ENCODE measurements at places on chromosomes 4 and X. TPM values are rescaled to one million over a fixed set of nuclear protein-coding genes. Genes with fewer than 3 reads are reported as not detected.

DNA sequence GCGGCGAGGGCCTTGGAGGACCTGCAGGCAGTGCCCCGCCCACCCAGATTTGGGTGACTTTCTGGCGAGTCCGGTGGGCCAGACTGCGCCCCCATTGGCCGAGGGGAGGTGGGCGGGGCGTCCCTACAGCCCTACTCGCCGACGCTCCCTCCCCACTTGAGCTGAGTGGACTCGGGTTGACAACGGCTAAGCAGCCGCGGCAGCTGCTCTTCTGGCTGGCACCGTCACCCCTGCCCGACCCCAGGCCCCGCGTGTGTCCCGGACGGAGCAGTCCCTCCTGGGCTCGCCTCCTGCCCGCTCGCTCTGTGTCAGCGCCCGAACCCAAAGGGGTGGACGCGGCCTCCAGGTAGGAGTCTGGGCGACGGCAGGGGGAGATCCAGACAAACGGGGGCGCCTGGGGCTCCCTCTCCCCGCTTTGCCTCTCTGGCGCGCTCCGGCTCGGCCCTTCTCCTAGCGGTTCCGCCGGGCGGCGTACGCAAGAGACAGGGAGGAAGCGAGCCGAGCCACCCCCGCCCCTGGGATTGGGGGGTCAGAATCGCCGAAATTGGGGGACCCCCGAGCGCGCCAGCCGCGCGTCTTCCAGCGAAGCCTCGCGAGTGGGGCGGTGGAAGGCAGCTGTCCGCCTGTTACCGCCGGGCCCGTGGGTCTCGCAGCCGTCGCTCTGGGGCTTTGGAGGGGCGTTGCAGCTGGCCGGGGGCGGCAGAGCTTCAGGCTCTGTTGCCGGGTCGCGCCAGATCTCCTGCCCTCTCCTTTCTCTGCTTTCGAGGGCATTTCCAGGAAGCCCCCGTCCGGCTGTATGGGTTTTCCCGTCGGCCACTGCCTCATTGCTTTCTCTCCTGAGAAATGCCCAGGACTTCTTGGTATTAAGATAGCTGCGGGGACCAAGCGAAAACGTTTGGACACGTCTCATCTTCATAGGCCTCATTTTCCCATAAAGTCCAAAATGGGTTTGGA lies 46.3 kb downstream of the STARD8 start:
- no peaks in the 10 kb centered on the region for H3K36me3 ChIP-seq
- H3K4me1 ChIP-seq = peaks cover 3% of the 10 kb centered on the region
- H3K27ac ChIP-seq = no peak overlapping the region
- peaks cover 20% of the 10 kb centered on the region for H3K27me3 ChIP-seq

DNA sequence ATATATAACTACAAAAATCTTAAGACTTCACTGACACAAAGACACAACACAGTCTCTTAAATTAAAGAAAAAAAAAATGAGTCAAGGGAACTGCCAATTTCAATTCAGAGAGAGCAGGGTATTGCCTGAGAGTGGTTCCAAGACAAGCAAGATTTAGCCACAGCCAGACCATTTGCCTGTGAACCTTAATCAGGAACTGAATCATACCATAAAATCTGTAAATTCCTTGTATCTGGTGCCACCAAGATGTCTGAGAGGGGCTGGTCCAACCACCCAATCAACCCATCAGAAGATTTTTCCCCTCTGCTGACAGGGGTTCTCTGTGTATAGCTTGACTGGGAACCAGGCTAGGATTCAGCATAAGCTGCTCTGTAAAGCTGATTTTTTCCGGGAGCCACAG lies 159.2 kb downstream of the CPEB2 start:
- H3K27ac ChIP-seq = no peak overlapping the region
- peaks cover 18% of the 10 kb centered on the region for H3K27me3 ChIP-seq

GRCh38 chr4:169025184-169025583 lies 15.1 kb upstream of the CBR4 start:
- no peak overlapping the region for H3K27ac ChIP-seq
- H3K36me3 ChIP-seq = no peaks in the 10 kb centered on the region
- H3K4me1 ChIP-seq = no peaks in the 10 kb centered on the region
- H3K4me3 ChIP-seq = no peak overlapping the region
- H3K27me3 ChIP-seq = peaks cover 7% of the 10 kb centered on the region

DNA sequence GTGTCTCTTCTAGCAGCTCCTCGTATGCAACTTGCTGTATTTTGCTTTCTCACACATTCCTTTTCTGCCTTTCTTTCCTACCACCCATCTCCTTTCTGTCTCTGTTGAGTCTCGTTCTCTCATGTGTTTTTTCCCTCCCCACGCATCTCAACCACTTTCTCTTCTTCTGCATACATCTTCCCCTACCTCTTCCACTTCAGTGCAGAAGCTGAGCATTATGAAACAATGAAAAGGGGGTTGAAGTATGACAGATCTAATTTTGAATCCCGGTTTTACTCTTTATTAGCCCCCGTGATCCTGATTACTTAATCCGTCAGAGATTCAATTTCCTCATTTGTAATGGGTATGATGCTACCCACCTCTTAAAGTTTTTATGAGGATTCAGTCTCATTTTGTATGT lies 7.3 kb downstream of the FAM241A start:
- peak overlapping the region; percentile 80 for H3K27ac ChIP-seq
- peaks cover 2% of the 10 kb centered on the region for H3K36me3 ChIP-seq
- peaks cover 59% of the 10 kb centered on the region for H3K4me1 ChIP-seq

- no peaks in the 10 kb centered on the region for H3K27me3 ChIP-seq
- H3K4me1 ChIP-seq = no peaks in the 10 kb centered on the region
- H3K36me3 ChIP-seq = no peaks in the 10 kb centered on the region
- no peak for DNase-seq
- no peak overlapping the region for H3K27ac ChIP-seq
- no peak overlapping the region for H3K4me3 ChIP-seq
Observed at GRCh38 chr4:140296335-140297220, 76.9 kb upstream of the SCOC start.

Gene SLC10A4
- not detected for total RNA-seq

DNA sequence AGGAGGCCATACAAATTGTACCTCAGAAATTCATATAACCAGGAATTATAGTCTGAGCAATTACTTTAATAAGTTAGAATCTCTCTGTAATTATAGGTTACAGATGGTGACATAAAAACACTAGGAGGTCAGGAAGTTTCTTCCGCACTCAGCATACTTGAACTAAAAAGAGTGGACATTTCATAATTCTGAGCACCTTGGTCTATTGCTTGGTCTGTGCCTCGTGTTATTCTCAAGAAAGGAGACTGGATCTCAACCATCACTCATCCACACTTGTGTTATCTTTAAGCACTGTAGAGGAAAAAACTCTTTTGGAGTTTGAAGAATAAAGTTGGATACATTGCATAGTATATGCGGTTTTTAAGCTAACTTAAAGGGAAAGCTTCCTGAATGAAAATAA lies 91.1 kb downstream of the SYNPO2 start:
- DNase-seq = no peak
- no peaks in the 10 kb centered on the region for H3K36me3 ChIP-seq
- H3K27ac ChIP-seq = no peak overlapping the region
- no peak overlapping the region for H3K4me3 ChIP-seq
- H3K27me3 ChIP-seq = no peaks in the 10 kb centered on the region

GRCh38 chr4:104756837-104757236 lies 262.1 kb upstream of the CXXC4 start:
- H3K4me1 ChIP-seq = no peaks in the 10 kb centered on the region
- no peak overlapping the region for H3K4me3 ChIP-seq
- no peak overlapping the region for H3K27ac ChIP-seq
- H3K36me3 ChIP-seq = no peaks in the 10 kb centered on the region
- H3K27me3 ChIP-seq = no peaks in the 10 kb centered on the region
- no peak for DNase-seq

- no peak overlapping the region for H3K27ac ChIP-seq
- no peak overlapping the region for H3K4me3 ChIP-seq
- no peaks in the 10 kb centered on the region for H3K4me1 ChIP-seq
- H3K27me3 ChIP-seq = no peaks in the 10 kb centered on the region
Observed at GRCh38 chr4:156521631-156522030, 450.0 kb downstream of the PDGFC start.

DNA sequence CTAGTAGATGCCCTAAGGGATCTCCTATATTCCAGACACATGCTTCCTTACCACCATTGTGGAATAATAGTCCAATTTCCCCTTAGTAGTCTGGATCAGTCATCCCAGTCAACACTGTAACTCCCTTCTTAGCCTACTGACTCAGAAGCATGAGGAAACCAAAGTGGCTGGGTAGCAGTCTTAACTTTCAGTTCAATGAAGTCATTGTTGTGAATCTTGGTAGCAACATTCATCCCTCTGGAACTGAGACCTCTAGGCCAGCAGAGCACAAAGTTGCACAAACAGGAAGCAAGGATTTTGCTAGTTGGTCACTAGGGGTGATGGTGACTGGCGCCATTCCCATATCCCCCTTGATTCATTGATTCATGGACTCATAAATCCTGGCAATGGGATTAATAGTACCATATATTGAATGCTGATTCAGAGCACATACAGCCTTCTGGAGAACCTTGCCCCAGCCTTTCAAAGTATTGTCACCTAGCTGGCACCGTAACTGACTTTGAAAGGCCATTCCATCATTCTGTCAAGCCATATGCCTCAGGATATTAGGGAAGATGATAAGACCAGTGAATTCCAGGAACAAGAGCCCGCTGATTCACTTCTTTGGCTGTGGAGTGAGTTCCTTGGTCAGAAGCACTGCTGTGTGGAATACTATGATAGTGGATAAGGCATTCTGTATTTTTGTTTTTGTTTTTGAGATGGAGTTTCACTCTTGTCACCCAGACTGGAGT lies 19.7 kb upstream of the GPAT3 start:
- no peaks in the 10 kb centered on the region for H3K4me1 ChIP-seq
- H3K27ac ChIP-seq = no peak overlapping the region
- no peak for DNase-seq
- no peaks in the 10 kb centered on the region for H3K27me3 ChIP-seq
- H3K36me3 ChIP-seq = no peaks in the 10 kb centered on the region
- H3K4me3 ChIP-seq = no peak overlapping the region

- no peak overlapping the region for H3K27ac ChIP-seq
- H3K4me3 ChIP-seq = no peak overlapping the region
- no peaks in the 10 kb centered on the region for H3K4me1 ChIP-seq
- no peak for DNase-seq
- no peaks in the 10 kb centered on the region for H3K36me3 ChIP-seq
Observed at GRCh38 chr4:124181039-124181438, 531.5 kb downstream of the ANKRD50 start.

Gene TCEAL7
- total RNA-seq = not detected

Gene KCNIP4
- total RNA-seq = not detected

Gene MAGEA8
- not detected for total RNA-seq

DNA sequence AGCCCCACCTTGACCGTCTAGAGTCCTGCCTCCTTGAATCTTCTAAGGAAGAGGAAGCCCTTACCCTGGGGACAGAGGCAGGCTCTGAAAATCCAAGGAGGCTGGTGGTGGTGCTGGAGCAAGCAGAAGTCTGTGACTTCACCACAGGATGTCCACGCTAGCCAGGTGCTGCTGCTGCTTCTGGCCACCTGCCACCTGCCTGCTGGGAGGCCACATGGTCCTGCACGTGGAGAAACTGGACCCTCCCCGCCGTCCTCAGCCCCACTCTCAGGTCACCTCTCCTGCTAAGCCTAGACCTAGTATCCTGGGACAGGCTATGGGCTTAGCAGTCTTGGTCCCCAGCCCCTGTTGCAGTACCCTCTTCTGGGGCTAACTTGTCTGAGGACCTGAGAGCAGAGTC lies 15.8 kb downstream of the TMEM31 start:
- no peak overlapping the region for H3K27ac ChIP-seq
- no peak overlapping the region for H3K4me3 ChIP-seq
- H3K4me1 ChIP-seq = peaks cover 6% of the 10 kb centered on the region
- no peaks in the 10 kb centered on the region for H3K27me3 ChIP-seq
- no peaks in the 10 kb centered on the region for H3K36me3 ChIP-seq

- DNase-seq = no peak
- H3K4me1 ChIP-seq = peaks cover 6% of the 10 kb centered on the region
- H3K4me3 ChIP-seq = no peak overlapping the region
- no peaks in the 10 kb centered on the region for H3K36me3 ChIP-seq
- no peaks in the 10 kb centered on the region for H3K27me3 ChIP-seq
Observed at GRCh38 chrX:42715701-42716262, 62.2 kb downstream of the PPP1R2C start.

Gene PRPS2
- 180 TPM for total RNA-seq

- no peak for DNase-seq
- no peak overlapping the region for H3K4me3 ChIP-seq
- peaks cover 20% of the 10 kb centered on the region for H3K36me3 ChIP-seq
- H3K27ac ChIP-seq = peak overlapping the region; percentile 56
- no peaks in the 10 kb centered on the region for H3K27me3 ChIP-seq
Observed at GRCh38 chrX:19569121-19569805, 54.0 kb upstream of the MAP3K15 start.

DNA sequence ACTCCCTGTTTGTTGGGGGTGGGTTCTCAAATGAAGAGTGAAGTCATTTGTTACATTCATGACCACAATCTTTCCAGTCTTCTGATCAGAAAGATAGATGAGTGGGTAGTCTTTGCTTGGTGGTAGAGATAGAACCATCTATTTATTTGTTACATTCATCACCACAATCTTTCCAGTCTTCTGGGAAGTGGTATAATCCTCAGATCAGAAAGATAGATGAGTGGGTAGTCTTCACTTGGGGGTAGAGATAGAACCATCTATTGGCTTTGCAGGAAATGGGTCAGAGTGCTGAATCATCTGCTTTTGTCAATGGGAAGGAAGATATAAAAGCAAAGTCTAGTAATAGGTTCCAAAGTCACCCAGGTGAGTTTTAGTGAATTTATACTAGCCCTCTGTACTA lies 64.2 kb upstream of the EPGN start:
- no peak for DNase-seq
- H3K27ac ChIP-seq = no peak overlapping the region
- H3K27me3 ChIP-seq = no peaks in the 10 kb centered on the region
- H3K36me3 ChIP-seq = peaks cover 2% of the 10 kb centered on the region
- H3K4me3 ChIP-seq = no peak overlapping the region
- no peaks in the 10 kb centered on the region for H3K4me1 ChIP-seq

DNA sequence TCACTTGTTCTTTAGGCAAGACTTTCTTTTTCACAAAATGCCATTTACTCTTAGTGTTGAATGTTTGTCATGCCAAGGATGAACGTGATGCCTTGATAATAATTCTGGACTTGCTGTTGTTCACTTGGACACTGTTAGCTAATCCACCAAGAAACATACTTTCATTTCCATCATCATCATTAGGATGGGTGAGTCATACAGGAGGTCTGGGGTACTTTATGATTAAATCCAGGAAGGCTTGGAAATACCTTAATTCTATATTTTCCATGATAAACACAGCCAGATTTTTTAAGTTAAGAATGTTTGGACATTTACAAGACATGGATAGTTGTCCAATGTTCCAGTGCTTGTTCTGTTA lies 260.7 kb upstream of the GIMD1 start:
- H3K27me3 ChIP-seq = no peaks in the 10 kb centered on the region
- DNase-seq = no peak

GRCh38 chr4:53937918-53938317 lies 126.5 kb downstream of the CHIC2 start:
- peaks cover 2% of the 10 kb centered on the region for H3K36me3 ChIP-seq
- DNase-seq = no peak
- H3K4me1 ChIP-seq = no peaks in the 10 kb centered on the region
- no peak overlapping the region for H3K4me3 ChIP-seq

Gene PDLIM5
- total RNA-seq = 19.0 TPM

GRCh38 chr4:153705743-153706468 lies 21.8 kb downstream of the TLR2 start:
- DNase-seq = no peak
- no peak overlapping the region for H3K27ac ChIP-seq
- H3K27me3 ChIP-seq = no peaks in the 10 kb centered on the region
- peaks cover 11% of the 10 kb centered on the region for H3K4me1 ChIP-seq
- no peak overlapping the region for H3K4me3 ChIP-seq
- no peaks in the 10 kb centered on the region for H3K36me3 ChIP-seq

Gene GAB1
- 0.12 TPM for total RNA-seq
